Activated naive CD4-positive, alpha-beta T cell treated with Interleukin-2 at 50 U/mL for 16 hours (primary cell): ENCODE measurements at places on chromosomes 4 and X.

DNA sequence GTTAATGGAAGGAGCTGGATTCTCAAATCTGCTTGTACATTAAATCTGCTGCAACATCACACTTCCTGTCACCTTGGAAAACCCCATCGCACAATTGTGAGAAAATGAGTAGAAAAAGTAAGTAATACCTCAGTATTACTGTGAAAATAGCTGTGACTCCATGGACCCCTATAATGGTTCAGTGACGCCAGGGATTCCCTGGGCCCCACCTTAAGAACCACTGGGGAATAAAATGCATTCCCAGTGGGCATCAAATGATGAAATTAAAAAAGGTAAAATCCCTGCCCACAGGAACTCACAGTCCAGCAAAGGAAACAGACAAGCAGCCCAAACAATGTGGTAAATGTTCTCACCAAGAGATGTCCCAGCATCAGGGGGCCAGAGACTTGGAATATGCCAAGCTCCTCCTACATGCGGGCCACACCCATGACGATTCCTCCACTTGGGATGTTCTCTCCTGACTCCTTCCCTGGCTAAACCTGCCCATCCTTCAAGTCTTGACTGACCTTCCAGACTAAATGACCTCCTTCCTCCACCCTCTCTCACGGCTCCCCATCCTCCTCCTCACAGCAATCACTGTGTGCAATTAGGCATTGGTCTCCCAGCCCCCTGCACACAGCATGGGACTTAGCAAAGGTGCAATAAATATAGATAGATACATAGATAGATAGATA, 2.6 kb downstream of the EVC2 start:
- no peak for DNase-seq

- DNase-seq, result no peak
Measured at GRCh38 chrX:39871648-39872047, 226.1 kb downstream of the BCOR start.

DNA sequence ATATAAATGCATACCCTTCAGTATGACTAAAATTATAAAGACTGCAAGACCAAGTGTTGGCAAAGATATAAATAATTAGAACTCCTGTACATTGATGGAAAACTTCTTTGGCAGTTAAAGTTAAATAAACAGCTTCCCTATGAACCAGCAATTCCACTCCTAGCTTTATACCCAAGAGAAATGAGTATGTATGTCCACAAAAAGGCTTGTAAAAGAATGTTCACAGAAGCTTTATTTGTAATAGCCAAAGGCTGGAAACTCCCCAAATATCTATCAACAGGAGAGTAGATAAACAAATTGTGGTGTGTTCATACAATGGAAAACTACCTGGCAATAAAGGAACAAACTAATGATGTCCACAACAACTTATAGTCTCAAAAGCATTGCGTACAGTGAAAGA, 184.8 kb downstream of the AMELX start:
- DNase-seq, result no peak

DNA sequence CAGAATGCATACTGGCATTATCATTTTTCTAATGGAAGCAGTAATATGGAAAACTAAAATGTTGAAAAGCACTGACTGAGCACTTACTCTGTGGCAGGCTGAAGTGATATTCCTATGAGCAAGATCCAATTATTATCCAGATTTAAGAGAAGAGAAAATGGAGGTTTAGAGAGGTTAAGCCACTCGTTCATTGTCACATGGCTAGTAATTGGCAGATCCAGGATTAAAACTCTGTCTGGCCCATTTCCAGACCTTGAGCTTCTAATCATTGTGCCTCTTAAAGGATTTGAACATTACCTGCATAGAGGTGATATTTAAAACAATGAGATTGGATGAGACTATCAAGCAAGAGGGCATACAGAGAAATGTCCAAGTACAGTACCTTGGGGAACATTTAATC, 80.6 kb downstream of the MFAP3L start:
- DNase-seq, result no peak

DNA sequence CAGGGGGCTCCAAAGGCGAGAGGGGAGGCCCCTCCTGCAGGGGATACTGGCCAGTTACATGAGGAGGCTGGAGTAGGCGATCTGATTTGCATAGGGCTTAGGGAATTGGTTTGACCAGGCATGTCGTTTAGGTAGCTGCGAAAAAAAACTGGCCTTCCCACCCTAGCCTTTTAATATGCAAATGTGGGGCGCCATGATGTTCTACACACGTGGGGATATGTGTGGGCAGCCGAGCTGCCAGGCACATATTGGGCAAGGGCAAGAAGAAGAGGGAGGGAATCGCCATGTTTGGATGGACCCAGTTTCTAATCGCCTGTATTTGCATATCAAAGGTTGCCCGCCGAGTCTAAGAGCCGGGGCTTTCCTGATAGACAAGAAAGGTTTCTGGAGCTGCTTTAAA, 121.3 kb downstream of the PRKX start:
- no peak for DNase-seq

DNA sequence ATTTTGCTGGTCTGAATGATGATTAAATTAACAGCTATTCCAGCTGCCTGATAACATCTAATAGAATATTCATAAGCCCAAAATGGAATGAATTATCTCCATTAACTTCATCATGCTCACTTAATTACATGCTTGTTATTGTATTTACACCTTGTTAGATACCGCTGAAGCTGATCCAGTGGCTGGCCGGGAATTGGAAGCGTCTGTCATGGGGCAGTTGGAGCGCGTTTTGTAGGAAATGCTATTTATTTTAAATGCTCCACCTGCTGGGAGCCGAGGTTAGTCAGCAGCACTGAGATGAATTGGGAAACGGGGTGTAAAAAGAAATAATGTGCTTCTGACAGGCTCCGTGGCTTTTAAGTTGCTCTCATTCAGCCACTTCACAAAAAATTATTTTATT, 25.2 kb downstream of the ARX start:
- no peak for DNase-seq

- no peak for DNase-seq
Measured at GRCh38 chr4:134501973-134502643, 300.5 kb upstream of the PABPC4L start.

- DNase-seq, result no peak
Measured at GRCh38 chr4:75643651-75644050, 13.3 kb upstream of the CDKL2 start.

DNA sequence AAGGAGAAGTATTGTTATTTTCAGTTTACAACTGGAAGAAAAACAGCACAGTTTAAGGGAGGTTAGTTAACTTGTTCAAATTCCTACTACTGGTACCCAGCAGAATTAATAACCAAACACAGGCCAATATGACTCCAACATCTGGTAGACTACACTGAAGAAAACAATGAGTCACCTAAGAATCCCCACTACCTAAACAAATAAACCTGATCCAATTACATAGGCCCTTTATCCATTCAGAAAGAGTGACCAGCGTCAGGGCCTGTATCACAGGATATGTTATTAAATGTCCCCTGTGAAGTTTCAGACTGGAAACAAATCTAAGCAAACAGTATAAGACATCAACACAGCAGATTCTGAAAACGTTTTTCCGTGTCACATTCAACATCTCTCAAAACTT, 492.5 kb upstream of the INTU start:
- DNase-seq, result no peak

DNA sequence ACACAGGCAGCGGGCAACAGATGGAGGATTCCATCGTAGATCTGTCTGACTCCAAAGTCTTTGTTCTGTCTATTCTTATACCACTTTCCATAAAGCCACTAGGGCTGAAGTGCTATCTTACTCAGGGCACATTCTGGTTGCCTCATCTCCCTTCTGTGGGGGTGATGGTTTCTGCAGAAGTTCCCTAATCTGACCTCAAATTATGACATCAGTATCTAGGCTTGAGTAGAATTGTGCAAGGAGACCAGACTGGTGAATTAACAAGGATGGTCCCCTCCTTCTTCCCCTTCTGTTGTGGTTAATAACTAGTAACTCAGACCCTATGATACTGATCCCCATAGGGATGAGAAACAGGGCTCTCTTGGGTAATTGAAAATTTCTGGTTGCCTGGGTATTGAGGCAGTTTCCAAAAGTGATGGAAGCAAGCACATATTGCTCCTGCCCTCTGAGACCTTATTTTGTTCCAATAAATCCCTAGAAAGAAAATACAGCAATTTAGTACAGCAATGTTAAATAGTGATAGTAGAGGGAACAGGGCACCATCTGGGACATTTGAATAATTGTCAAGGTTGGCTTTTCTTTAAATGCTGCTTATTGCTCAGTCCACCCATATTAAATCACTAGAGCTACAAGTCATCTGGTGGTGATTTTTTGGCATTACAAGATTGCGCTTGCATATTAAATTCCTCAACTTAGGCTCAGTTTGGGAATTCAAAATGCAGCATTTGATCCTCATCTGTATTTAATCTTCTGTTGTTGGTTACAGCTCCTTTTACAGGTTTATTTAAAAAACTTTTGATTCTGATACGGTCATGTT, 57.3 kb upstream of the AP1S2 start:
- no peak for DNase-seq

DNA sequence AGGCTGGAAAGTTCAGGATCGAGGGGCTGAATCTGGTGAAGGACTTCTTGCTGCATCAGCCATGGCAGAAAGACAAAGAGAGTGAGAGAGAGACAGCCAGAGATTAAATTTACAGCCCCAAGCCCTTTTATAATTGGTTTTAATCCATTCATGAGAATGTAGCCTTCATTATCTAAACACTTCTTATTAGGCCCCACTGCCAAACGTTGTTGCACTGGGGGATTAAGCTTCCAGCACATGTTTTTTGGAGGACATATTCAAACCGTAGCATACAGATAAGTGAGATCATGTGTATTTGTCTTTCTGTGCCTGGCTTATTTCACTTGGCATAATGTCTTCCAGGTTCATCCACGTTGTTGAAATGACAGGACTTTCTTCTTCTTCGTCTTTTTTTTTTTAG, 524.7 kb downstream of the SPRY1 start:
- no peak for DNase-seq

- DNase-seq, result no peak
Measured at GRCh38 chrX:153805436-153805835, 11.0 kb downstream of the SSR4 start.

- no peak for DNase-seq
Measured at GRCh38 chr4:41111791-41112190, 102.6 kb downstream of the APBB2 start.

GRCh38 chr4:102343964-102344519, 1.2 kb downstream of the SLC39A8 start:
- DNase-seq, result peak; percentile 72

- DNase-seq, result no peak
Measured at GRCh38 chr4:8689741-8690140, 97.2 kb downstream of the CPZ start.
